ENCODE measurements at places on chromosomes 11 and 22.

- DNase-seq = no peak
These were observed 16.8 kb upstream of the GLYATL1 start for GRCh38 chr11:58922479-58922878.

- peak; percentile 80 for DNase-seq
These were observed 37.6 kb downstream of the ATXN10 start for GRCh38 chr22:45709060-45709739.

GRCh38 chr11:18770479-18771125 is 21.0 kb downstream of the PTPN5 start:
- no peak for DNase-seq

- DNase-seq = no peak
These were observed 25.2 kb upstream of the CARD16 start for GRCh38 chr11:105070306-105070705.

GRCh38 chr11:40125054-40125453 is 1334.4 kb downstream of the LRRC4C start:
- no peak for DNase-seq

DNA sequence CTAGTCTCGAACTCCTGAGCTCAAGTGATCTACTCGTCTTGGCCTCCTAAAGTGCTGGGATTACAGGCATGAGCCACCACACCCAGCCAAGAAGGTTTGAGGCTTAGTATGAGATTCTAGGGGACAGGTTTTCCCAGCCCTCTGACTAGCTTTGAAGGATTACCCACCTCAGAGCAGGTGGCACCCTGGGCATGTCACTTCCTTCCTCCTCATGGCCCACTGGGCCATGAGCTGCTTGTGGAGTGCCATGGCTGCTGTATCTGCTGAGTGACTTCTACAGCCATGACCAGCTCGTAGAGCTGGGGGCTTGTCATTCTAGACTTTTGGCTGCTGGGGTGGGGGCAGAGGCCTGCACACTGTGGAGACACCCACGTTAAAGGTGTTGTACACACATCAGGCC is 25.1 kb downstream of the TOM1 start:
- no peak for DNase-seq

- peak; percentile 87 for DNase-seq
These were observed 10.2 kb upstream of the LDHA start for GRCh38 chr11:18384157-18384641.

DNA sequence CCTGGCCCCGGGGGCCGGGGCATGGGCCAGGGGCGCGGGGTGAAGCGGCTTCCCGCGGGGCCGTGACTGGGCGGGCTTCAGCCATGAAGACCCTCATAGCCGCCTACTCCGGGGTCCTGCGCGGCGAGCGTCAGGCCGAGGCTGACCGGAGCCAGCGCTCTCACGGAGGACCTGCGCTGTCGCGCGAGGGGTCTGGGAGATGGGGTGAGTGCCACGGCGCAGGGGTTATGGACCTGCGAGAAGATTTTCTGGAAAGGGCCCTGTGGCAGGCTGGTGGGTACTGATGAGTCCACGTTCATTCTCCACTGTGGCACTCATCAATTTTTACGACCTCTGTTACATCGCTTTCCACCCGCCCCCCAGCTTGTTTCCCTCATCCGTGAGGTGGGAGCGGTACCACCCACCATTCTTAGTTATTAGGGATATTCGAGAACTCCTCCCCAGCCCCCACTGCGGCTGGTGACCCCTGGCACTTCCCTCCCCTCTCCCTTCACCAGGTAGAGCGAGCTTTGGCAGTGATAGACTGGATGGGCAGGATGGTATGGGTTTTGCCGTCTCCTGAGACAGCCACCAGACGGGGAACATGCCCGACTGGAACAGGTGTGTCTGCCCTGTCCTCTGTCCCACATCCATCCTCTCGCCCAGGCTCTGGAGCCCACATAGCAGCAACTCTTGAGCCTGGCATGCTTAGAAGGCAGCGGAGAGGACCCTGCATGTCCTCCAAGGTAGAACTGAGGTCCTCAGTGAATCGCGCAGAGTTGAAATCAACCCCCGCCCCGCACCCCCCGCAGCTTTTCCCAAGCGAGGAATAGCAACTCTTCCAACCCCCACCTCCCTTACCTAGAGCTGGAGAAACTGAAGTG is 562 bp downstream of the DGAT2 start:
- DNase-seq = no peak

DNA sequence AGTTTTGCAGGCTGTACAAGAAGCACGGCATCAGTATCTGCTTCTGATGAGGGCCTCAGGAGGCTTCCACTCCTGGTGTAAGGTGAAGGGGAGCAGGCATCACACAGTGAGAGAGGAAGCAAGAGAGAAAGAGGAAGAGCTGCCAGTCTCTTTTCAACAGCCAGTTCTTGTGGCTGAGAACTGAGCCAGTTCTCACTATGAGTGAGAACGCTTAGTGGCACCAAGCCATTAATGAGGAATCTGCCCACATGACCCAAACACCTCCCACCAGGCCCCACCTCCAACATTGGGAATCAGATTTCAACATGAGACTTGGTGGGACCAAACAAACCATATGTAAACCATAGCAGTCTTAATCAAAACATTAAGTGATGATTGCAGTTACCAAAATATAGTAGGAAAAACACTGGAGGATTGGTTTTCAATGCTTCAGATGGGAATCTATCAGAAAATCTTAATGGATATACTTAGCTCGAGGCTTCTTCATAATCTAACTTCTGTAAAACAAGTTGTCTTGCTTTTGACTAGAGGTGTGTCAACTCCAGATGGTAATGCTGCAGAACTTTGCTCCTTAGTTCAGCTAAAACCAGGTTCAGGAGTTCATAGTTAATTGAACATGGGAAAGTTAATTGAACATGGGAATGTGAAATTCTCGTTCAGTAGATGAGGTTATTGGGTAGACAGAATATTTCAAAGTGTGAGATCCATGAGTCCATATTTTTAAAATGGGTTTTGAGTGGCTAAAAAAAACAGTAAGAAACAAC is 12.2 kb downstream of the FAR1 start:
- DNase-seq = no peak

GRCh38 chr11:86117712-86118063 is 48.8 kb upstream of the PICALM start:
- no peak for DNase-seq

DNA sequence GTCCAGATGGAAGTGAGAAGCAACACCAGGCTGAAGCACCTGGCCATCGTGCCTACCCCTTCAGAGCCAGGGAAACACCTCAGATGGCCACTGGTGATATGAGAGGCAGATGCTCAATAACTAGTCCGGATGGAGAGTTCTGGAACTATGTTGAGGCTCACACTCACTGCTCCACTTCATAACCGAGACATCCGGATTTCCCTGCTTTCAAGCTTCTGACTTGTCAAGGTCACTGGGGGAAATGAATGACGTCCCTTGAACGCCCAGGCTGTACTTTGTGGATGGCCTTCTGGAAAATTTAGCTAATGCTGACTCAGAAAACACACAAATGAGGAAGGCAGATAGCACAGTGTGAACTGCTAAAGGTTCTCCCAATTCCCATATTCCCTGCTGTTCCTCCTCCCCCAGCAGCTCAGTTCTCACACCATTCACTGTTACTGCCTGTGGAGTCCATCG is at the start of gene LYVE1:
Gene LYVE1, minus strand, starts transcription at position 180 of the 456 bp plus-strand sequence. Its CDS starts 133 bp downstream, at position 47.
- DNase-seq = no peak

DNA sequence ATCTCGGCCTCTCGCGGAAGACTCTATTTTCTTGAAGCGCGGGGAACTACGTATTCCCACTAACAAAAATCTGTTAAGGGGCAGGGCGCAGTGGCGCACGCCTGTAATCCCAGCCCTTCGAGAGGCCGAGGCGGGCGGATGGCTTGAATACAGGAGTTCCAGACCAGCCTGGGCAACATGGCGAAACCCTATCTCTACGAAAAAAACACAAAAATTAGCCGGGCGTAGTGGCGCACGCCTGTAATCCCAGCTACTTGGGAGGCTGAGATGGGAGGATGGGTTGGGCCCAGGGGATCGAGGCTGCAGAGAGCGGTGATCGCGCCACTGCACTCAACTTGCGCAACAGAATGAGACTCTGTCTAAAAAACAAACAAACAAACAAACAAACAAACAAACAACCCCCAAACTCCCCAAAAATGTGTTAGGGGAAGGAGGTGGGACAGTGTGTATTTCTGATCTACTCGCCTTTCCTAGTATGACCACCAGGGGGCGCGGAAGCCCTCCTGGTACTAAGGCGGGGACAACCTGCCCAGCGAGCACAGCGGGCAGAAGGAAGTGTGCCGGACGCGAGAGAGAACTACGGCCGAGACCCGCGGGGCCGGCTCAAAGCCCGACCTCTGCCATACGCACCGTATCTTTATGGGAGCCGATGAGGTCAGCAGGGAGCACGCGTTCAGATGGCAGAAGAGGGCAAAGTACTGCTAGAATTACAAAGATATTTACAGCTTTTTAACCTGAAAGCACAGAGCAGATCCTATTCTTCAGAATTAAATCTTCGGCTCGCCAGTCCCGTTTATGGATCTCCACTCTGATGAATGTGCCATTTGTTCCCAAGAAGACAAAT is 1.3 kb upstream of the STX3 start:
- DNase-seq = peak; percentile 96

- no peak for DNase-seq
These were observed 40.1 kb downstream of the EIF4ENIF1 start for GRCh38 chr22:31449506-31449905.

GRCh38 chr11:2998073-2998850 is 6.1 kb upstream of the NAP1L4 start:
- no peak for DNase-seq

DNA sequence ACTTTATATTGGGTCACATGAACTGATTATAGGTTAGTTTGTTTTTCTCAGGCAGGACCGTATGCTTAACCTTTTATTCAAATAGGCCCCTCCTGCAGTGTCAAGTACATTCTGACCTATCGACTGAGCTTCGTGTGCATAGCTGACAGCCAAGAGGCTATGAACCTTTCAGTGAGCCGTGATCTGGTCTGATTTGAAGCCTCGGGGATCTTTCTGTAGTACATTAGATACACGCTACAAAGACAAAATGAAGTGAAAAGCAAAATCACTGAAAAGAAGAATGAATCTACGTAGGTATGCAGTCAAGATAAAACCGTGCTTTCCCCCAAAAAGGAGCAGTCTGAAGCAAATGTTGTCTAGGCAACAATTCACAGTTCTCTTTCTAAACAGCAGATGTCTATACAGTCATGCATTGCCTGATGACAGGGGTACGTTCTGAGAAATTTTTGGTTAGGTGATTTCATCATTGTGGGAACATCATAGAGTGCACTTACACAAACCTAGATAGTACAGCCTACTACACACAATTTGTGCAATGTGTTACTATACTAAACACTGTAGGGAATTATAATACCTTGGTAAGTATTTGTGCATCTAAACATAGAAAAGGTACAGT is 18.1 kb downstream of the JHY start:
- peak; percentile 11 for DNase-seq

- DNase-seq = peak; percentile 92
These were observed 104.7 kb upstream of the CARD18 start for GRCh38 chr11:105244160-105244825.

DNA sequence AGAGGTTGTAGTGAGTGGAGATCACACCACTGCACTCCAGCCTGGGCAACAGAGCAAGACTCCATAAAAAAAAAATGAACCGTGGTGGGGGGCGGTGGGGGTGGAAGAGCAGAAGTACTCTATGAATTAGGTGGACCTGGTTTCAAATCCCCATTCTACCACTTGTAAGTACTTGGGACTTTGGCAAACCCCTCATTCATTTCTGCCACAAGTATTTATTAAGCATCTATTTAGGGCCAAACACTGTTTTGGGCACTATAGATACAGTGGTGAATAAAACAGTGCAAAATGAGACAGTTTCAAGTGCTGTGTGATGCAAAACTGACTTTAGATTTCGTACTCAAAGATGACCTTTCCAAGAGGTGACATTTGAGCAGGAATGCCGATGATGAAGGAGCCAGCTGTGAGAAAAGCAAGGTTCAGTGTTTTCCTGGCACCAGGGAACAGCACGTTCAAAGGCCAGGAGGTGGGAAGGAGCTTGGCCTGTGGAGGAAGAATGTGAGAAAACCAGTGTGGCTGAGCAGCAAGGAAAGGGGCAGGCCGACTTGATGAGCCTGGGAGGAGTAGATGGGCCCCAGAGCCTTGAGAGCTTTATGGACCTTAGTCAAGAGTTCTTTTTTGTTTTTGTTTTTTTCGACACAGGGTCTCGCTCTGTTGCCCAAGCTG is 1.4 kb upstream of the TMEM134 start:
- DNase-seq = no peak

DNA sequence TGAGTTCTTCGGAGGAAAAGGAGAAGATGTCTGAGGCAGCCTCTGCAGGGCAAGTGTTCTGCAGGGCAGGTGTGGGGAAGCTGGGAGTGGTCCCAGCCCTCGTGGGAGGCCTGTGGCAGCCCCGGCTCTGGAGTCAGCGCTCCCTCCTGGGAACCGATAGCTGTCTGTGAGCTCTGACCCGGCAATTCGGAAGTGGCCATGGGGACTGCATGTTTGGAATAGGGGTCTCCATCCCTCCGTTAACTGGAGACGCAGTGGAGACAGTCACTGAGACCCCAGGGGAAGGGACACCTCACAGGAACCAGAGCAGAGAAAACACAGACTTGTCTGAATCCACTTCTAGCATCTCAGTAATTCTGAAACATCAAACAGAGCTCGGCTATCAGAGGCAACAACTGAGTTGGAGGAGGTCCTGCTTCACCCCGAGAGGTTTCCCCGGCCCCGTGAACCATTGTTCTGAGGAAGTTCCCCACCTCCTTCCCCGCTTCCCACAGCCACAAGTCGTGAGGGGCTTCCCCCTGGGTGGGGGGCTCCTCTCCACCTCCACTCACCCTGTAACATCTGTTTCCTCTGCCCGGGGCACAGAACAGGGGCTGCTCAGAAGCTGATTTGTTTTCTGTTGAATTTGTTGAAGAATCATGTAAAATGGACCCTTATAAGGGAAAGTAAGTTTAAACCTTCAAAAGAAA is 99.6 kb downstream of the BRD1 start:
- no peak for DNase-seq

DNA sequence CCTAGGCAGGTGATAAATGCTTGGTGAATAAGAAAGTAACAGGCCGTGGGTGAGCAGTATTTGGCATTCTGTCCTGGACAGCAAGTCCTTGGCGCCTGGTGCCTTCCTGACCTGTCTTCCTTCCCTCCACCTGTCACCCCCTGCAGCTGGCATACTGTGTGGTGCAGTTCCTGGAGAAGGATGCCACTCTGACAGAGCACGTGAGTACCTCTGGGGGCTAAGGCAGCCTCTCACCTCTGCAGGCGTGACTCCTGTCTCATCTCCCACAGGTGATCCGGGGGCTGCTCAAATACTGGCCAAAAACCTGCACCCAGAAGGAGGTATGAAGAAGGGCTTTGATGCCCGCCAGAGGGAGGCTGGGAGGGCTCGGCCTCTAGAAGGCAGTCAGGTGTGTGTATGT is 4.4 kb downstream of the GPHA2 start:
- DNase-seq = no peak

- peak; percentile 82 for DNase-seq
These were observed at the start of gene CD81 for GRCh38 chr11:2376751-2377451. CD81 (plus strand) TSS chr11:2377310; CDS start chr11:2377550, 240 bp downstream.

DNA sequence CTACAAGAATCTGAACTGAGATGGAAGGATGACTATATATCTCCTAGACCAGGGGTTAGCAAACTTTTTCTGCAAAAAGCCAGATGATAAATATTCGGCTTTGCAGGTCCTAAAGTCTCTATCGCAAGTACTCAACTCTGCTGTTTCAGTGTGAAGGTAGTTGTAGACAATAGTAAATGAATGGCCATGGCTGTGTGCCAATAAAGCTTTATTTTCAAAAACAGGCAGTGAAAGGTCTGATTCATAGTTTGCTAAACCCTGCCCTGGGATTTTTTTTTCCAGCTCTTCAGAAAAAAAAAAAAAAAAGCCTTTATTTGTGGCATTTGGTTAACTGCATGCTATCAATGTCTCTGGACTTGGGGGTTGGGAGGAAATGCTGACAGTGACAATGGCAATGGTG is 37.5 kb downstream of the FAM227A start:
- DNase-seq = no peak

Measured in adipocyte (in vitro differentiated cells).